ENCODE measurements at places on chromosomes 11 and 22. TPM values are rescaled to one million over a fixed set of nuclear protein-coding genes. Genes with fewer than 3 reads are reported as not detected.

DNA sequence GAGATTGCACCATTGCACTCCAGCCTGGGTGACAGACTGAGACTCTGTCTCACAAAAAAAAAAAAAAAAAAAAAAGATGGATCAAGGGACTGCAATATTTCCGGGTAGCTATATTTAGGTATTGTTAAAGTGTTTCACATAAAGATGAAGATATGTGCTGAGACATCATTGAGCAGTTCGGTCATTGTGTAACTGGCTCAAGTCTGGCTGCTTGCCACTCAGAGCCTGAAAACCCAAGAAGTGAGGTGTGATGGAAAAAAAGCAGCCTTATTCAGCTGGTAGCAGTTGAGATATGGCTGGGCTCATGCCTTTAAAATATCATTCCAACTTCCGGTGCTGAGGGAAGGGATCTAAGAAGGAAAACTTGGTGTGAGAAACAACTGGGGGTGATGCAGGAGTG is 46.9 kb downstream of the LUZP2 start:
- no peak overlapping the region for H3K27ac ChIP-seq
- no peak for DNase-seq
- H3K4me3 ChIP-seq, result no peak overlapping the region
- no peaks in the 10 kb centered on the region for H3K4me1 ChIP-seq

TMEM41B gene
- total RNA-seq, result 23.0 TPM

DNA sequence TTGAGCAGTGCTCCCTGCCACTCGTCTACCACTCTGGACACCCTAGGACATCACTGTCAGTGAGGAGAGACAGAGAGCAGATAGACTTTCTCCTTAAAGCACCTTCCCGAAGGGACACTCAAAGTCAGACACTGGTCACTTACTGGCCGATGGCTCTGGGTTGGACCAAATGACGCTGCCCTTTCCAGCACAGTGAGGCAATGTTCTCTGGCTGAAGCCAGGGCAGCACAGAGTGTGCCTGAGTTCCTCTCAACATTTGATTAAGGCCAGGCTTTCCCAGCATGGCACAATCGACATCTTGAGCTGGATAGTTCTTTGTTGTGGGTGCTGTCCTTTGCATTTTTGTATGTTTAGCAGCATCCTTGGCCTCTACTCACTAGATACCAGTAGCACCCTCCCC is 206.2 kb downstream of the CSNK2A3 start:
- no peak overlapping the region for H3K27ac ChIP-seq
- no peak overlapping the region for H3K4me3 ChIP-seq
- DNase-seq, result no peak
- H3K4me1 ChIP-seq, result peaks cover 29% of the 10 kb centered on the region
- no peaks in the 10 kb centered on the region for H3K36me3 ChIP-seq

MRGPRX3 gene
- total RNA-seq, result not detected

DNA sequence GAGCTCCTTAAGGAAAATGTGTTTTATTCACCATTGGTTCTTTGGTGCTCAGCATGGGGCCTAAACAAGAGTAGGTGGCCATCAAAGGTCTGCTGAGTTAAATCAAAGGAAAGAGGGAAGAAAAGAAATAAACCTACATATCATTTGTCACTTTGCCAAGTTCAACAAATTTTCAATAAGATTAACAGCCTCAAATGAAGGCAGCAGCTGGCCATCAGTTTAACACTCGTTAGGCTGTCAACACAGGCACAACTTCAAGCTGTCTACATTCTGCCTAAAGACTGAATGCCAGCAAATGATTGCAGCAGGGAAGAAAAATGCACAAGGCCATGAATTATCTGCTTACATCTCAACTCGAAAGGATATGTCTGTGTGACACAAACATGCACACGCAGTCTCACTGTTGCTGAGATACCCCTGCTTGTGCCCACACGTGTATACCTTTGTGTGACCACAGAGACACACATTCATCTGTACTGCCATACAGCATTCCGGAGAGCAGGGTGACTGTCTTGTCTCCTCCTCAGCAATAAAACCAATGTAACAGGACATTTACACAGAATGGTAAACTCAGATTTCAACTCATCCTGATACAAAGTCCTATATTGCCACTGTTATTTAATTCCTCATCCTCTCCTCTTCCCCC is 40.1 kb downstream of the TRIM66 start:
- peaks cover 56% of the 10 kb centered on the region for H3K36me3 ChIP-seq
- H3K4me1 ChIP-seq, result peaks cover 11% of the 10 kb centered on the region
- no peaks in the 10 kb centered on the region for H3K27me3 ChIP-seq
- H3K27ac ChIP-seq, result peak overlapping the region; percentile 12
- no peak overlapping the region for H3K4me3 ChIP-seq

DNA sequence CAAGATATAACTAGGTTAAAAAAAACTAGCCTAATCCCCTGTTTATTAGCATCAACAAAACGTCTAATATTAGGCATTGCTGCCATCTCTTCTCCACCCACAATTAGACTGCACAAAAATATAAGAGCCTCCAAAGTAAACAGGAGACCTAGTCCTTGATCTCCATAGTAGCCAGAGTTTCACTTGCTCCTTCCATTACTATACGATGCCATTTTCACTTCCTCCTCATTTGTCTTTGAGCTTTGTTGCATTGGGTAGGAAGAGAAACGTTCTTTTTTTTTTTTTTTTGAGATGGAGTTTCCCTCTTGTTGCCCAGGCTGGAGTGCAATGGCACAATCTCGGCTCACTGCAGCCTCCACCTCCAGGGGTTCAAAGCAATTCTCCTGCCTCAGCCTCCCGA is 42.3 kb upstream of the RDX start:
- peaks cover 5% of the 10 kb centered on the region for H3K36me3 ChIP-seq
- H3K27me3 ChIP-seq, result no peaks in the 10 kb centered on the region
- H3K4me3 ChIP-seq, result no peak overlapping the region
- H3K4me1 ChIP-seq, result peaks cover 19% of the 10 kb centered on the region
- no peak overlapping the region for H3K27ac ChIP-seq

DNA sequence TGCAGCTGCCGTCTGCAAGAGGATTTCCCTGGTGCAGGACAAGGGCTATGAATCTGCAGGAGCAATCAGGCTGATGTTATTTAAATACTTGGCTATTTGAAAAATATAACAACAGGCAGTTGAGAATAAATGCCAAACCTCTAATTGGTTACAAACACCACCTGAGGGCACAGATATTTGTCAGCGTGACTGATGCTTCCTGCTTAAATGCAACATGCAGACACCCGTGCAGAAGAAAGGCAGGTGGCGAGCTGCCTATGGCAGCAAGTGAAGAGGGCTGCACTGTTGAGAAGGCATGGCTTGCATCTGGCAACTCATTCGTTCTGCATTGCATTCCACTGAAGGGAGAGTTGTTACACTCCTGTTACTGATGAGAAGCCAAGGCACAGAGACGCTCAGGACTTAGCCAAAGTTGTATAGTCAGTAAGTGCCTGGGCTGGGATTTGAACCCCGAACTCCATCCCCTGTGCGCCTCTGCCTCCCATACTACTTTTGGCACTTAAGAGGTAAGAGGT is 350.6 kb downstream of the TENM4 start:
- H3K4me3 ChIP-seq, result no peak overlapping the region
- no peaks in the 10 kb centered on the region for H3K4me1 ChIP-seq

FLRT1 gene
- not detected for total RNA-seq

GRCh38 chr22:45389546-45389945 is 23.9 kb downstream of the SMC1B start:
- peaks cover 3% of the 10 kb centered on the region for H3K27me3 ChIP-seq
- H3K36me3 ChIP-seq, result no peaks in the 10 kb centered on the region
- no peak overlapping the region for H3K27ac ChIP-seq

IGF2 gene
- total RNA-seq, result 8.1 TPM

GRCh38 chr11:34075178-34075820 is 23.8 kb downstream of the CAPRIN1 start:
- no peaks in the 10 kb centered on the region for H3K27me3 ChIP-seq
- H3K27ac ChIP-seq, result peak overlapping the region; percentile 67
- H3K36me3 ChIP-seq, result peaks cover 44% of the 10 kb centered on the region

DNA sequence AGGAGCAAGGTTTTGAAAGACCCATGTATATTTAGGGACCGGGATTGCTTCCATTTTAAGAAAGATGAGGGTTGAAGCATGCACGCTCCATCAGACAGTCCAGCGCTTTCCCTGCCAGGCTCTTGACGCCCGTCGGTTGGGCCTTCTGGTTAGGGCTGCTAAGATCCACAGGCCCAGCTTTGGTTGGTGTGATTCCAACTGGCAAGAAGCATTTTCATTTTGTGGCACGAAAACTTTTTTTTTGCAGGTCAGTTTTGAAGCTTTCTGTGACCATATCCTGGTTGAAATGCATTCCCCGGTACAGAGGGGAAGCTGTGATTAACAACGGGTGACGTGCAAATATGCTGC is 34.3 kb upstream of the MPPED1 start:
- no peak overlapping the region for H3K4me3 ChIP-seq
- peaks cover 26% of the 10 kb centered on the region for H3K4me1 ChIP-seq
- DNase-seq, result no peak
- no peaks in the 10 kb centered on the region for H3K36me3 ChIP-seq

PATE3 gene
- total RNA-seq, result not detected

DNA sequence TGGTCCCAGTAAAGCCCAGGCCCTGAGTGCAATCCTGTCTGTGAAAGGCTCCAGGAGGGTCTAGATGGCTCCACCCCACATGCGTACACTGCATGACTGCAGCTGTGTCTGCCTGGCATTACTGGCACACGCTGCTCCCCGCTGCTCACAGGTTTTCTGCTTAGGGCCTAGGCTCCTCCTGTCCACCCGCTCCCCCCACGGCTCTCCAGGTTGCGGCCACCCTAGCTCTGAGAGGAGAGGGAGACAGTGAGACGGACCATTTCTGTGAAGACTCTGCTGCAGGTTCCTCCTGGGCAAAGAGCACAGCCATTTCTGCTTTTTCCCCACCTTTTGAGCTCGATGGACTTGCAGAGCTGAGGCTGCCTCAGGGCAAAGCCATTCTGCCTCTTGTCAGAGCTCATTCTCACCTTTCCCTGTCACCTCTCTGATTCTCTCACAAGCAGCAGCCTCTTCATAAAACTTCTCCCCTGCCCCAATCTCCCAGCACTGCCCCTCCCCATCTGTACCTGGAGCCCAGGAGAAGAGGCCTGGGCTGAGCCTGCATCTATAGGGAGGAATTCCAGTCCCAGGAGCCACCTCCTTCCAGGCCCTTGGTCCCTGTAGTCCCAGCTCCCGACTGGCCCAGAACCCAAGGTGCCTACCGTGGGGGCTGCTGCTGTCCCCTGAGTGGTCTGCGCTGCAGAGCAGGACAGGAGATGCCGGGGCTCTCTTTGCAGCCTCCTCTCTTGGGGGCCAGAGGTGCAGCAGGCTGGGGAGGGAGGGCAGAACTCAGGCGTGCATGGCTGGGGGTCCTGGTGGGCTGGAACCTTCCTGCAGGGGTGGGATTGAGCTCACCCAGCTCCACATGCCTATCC is 433.7 kb upstream of the B3GAT1 start:
- DNase-seq, result no peak
- H3K27ac ChIP-seq, result no peak overlapping the region
- H3K27me3 ChIP-seq, result peaks cover 16% of the 10 kb centered on the region
- H3K36me3 ChIP-seq, result no peaks in the 10 kb centered on the region

AGBL2 gene
- total RNA-seq, result 4.5 TPM

DNA sequence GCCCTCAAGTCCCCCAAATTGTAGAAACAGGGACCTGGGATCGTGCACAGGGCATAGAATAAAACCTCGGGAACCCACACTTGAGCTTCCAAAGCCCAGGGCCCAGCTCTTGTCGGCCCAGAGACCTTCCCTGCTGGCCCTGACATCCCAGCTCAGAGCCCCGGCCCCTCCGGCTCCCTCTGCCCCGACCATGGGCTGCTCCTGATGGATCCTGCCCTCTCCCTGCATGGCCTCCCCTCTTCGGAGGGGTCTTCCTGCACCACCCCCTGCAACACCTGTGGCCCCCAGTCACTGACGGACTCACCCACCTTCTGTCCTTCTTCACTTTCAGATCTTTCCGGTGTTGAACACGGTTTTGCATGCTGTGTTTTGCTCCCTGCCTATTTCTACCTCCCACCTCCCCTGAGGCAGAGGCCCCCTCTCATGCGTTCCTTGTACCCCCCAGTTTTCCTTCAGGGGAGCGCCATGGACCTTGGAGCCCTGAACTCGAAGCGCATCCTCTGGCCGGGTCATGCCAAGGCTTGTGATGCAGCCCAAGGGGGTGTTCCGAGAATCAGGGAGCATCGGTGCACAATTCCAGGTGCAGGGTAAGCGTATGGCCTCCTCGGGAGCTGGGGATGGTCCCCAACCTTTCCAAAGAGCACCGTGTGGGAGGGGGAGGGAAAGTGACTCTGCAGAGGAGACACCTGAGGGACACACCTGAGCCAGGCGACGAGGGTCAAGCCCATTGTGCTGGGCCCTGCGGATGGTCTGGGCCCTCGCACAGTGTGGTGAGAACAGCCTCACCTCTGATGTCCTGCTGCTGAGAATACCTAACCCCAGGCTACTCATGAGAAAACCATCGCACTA is 666.4 kb downstream of the BRD1 start:
- DNase-seq, result no peak
- H3K4me3 ChIP-seq, result no peak overlapping the region
- H3K27ac ChIP-seq, result no peak overlapping the region
- no peaks in the 10 kb centered on the region for H3K4me1 ChIP-seq

- H3K4me1 ChIP-seq, result peaks cover 6% of the 10 kb centered on the region
- H3K27me3 ChIP-seq, result no peaks in the 10 kb centered on the region
- no peak overlapping the region for H3K4me3 ChIP-seq
- H3K36me3 ChIP-seq, result no peaks in the 10 kb centered on the region
- H3K27ac ChIP-seq, result no peak overlapping the region
- no peak for DNase-seq
Observed at GRCh38 chr11:46721286-46721685, 2.3 kb downstream of the F2 start.

BTG4 gene
- total RNA-seq, result 0.36 TPM

OR8H3 gene
- total RNA-seq, result not detected

- H3K27ac ChIP-seq, result no peak overlapping the region
- no peaks in the 10 kb centered on the region for H3K27me3 ChIP-seq
- DNase-seq, result no peak
- H3K36me3 ChIP-seq, result no peaks in the 10 kb centered on the region
- H3K4me3 ChIP-seq, result no peak overlapping the region
Observed at GRCh38 chr11:47125083-47125482, 51.6 kb downstream of the ARFGAP2 start.

GRCh38 chr11:13287036-13287435 is 9.4 kb downstream of the BMAL1 start:
- H3K4me3 ChIP-seq, result peak overlapping the region; percentile 16
- peaks cover 92% of the 10 kb centered on the region for H3K4me1 ChIP-seq
- peaks cover 3% of the 10 kb centered on the region for H3K36me3 ChIP-seq
- peak; percentile 77 for DNase-seq
- H3K27me3 ChIP-seq, result no peaks in the 10 kb centered on the region

DNA sequence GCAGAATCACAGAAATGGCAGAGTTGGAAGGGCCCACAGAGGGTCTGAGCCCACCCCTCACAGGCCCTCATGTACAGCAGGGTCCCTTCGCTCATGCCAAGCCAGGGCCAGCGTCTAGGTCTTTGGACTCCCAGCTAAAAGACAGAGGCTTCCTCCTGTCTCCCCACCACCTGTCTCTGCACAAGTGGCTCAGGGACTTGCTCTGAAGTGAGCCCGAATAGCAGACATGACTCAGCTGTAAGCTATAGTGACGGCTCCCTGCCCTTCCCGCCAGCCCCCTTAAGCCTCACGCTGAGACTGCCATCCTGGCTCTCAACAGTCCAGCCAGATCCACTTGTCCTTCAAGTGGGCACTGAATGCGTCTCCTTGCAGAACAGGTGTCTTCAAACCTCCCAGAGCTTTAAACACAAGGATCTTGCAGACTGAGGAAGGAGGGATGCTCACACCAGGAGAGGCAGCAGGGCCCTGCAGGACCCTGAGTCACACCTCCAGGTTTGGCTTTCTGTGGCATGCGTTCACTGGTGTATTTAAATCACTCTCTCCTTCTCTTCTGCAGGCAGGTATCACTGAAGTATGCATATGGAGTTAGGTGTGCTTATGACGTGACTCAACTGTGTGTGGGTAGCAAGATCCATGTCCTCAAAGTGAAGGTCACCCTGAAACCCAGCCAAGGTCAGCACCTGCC is 154.9 kb downstream of the CACNA1I start:
- no peaks in the 10 kb centered on the region for H3K36me3 ChIP-seq
- no peak overlapping the region for H3K4me3 ChIP-seq
- DNase-seq, result no peak
- H3K4me1 ChIP-seq, result no peaks in the 10 kb centered on the region
